ENCODE measurements at places on chromosomes 16 and 17.

GRCh38 chr17:79702550-79703236, 28.1 kb upstream of the ENPP7 start:
- DNase-seq, result no peak

- no peak for DNase-seq
Observed at GRCh38 chr16:29705030-29705429, 26.1 kb downstream of the QPRT start.

GRCh38 chr16:61820398-61820797, 215.8 kb downstream of the CDH8 start:
- no peak for DNase-seq

DNA sequence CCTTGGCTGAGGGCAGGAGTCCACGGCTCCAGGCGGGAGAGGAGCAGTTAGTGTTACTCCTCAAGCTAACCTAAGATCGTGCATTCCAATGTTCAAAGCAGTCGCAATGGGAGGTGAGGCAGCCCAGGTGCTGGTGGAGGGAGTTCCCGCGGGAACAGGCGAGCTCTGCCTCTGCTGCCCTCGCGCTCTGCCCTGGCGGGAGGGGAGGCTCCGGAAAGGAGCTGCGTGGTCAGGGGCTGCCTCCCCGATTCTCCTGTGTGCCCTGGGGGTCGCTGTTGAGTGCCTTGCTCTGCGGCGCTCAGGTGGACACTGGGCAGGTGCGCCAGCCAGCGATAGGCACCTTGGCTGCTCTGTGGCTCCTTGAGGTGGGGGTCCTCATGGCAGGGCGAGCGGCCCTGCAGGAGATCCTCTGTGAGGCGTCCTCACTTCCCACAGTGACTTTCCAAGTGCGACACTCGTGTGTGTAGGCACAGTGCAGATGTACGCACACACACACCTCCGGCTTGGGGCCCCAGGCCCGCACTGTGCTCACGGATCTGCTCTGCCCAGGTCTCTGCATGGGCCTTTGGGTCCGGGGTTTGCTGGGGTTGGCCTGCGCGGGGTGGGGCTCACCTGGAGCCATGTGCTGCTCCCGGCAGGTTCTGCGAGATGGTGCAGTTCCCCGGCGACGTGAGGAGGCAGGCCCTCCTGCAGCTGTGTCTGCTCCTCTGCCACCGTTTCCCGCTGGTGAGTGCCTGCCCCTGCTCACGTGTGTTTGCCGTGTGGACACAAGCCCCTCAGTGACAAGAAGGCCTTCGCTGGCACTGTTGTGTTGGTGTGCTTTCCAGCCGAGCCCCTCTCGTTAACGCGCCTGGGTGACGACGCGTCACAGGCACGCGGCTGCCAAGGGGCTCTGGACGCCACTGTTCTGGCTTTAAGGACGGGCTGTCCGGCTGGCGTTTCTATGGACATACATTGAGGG, 97.9 kb upstream of the ZNF750 start:
- no peak for DNase-seq

DNA sequence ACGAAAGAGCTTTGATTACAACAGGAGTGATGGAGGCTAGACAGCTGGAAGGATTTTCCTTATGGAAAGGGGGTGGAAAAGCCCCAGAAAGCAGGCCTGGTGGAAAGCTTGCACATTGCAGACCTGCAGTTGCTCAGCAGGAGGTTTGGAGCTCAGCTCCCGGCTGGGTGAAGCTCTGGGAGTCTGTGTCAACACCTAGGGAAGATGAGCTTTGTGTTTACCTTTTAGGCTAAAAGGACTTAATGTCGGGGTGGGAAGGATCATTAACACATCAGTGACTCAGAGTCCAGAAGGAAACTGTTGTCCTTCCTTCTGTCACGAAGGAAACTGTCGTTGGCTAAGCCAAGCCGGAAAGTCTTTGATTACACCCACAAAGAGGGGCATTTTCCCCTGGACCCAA, 48.2 kb downstream of the RAP1GAP2 start:
- DNase-seq, result no peak

DNA sequence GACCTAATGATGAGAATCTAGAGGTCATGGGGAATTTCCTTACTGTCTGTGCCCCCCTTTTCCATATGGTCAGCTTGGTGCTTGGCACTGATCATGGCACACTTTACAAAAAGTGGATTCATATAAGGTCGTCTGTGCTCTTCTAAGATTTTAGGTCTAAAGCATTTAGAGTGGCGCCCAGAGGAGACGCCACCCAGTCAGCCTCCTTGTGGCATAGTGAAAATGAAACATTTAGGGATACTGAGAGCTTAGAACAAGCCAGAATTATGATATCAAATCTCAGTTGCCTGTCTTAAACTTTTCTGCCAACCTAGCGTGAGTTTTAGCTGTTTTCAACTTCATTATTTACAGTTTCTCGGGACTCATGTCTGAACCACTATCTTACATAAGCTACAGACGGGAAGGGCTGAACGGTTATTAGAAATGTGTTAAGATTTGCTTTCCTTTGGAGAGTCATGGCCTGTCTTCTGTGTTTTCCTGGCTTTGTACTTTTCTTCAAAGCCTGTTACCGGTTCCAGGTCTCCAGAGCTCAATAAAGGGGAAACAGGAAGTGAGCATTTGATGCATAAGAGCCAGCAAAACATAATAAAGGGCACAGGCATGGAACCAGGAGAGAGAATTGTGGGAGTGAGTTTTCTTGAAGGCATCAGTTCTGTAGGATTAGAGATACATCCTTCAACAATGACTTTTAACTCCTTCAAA, 13.7 kb downstream of the ZNRF1 start:
- DNase-seq, result no peak

GRCh38 chr17:44610331-44610730, 45.9 kb upstream of the MEIOC start:
- DNase-seq, result no peak

- DNase-seq, result no peak
Observed at GRCh38 chr16:5633845-5634440, 536.3 kb upstream of the EEF2KMT start.

DNA sequence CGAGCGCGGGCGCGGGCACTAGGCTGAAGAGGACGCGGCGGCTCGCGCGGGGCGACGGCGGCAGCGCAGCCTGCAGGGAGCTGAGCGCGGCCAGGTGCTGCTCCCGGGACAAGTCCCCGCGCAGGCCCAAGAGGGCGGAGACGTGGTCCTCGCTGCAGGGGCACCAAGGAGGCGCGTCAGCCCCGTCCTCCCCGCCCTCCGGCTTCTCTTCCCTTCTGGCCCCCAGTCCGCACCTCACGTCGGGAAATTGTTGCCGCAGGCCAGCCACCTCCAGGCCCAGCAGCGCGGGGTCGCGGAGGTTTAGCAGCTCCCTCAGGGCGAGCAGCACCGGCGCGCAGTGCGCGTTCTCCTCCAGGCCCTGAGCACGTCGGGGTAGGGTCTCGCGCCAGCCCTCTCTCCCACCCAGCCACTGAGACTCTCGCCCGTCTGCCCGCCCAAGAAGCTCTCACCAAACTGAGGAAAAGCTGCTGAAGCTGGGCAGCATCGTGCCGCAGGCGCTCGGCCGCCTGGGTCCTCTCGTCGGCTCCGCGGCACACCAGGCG, 761 bp upstream of the MATCAP1 start:
- DNase-seq, result no peak

- peak; percentile 88 for DNase-seq
Observed at GRCh38 chr16:3099732-3100499, 822 bp upstream of the ZSCAN10 start.

Measured in activated CD4-positive, alpha-beta T cell treated with anti-CD3 and anti-CD28 coated beads, Interleukin-2, amount 50 U/mL, for 1 hour (primary cell).